ENCODE measurements at places on chromosomes 5 and 9. TPM values are rescaled to one million over a fixed set of nuclear protein-coding genes. Genes with fewer than 3 reads are reported as not detected.

DNA sequence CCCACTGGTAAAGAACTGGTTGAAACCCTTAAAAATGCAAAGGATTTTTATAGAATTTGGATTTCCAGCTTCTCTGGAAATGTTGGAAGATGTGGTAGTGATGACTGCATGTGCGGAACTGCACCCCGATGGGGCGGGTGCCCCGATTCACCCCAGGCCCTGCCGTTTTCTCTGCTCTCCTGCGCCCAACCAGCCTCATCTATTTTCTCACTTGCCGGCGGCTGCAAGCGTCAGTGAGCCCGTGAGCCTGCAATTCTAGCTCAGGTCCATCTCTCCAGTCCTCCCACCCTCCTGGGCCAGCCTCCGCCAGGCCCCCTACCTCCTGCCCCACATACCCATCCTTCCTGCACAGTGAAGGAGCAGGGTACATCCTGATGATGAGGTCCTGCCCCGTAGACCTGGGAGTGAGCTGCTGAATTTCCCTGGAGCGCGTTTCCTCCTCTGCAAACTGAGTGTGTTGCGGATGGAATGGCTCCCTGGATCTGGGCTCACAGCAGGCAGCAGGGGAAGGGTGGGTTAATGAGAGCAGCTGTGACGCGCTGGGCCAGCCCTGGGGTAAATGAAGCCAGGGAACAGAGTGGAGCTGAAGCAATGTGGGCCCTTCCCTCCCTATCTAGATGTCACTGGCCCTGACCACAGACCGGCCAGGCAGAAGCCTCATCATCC, 45.9 kb upstream of the PHYKPL start:
- no peak for DNase-seq

DNA sequence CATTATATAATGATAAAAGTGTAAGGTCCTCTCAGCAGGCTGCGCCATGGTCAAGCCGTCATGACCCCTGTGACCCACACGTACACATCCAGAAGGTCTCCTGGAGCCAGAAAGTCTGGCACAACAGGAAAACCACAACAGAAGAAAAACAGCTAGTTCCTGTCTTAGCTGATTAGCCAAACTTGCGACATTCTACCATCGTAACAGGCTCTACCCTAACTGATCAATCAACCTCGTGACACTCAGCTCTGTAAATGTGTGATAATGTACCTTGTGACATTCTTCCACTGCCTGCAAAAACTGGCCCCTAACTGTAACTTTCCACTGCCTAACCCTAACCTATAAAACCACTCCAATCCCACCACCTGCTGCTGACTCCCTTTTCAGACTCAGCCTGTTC, 316.4 kb upstream of the TUSC1 start:
- DNase-seq = no peak

DNA sequence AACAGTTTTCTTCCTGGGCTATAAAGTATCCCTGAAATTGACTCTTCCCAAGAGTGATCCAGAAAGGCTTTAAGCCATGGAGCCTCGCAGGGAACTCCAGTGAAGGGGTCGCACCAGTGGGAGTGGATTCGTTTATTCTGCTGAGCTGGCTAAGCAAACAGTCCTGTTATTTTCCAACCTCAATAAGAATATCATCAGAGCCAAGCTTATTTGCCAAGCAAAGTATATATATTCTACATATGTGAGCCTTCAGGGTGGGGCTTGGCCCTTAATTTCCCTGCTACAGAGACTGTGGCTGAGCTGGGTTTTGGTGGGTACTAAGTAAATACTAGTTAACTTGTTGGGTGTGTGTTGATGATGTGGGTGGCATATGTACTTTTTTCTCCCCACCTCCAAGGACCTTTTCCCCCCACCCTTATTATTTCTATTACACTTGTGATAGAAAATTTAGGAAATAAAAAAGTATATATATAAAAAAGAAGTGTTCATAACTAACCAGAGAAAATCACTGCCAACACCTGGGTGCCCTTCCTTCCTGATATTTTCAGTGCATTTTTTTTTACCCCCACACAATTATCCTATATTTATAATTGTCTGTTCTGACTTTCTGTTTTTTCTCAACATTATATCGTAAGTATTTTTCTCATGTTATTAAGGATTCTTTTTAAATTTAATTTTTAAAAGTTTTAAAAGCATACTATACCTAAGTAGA, 5.3 kb downstream of the GSN start:
- no peak for DNase-seq

DNA sequence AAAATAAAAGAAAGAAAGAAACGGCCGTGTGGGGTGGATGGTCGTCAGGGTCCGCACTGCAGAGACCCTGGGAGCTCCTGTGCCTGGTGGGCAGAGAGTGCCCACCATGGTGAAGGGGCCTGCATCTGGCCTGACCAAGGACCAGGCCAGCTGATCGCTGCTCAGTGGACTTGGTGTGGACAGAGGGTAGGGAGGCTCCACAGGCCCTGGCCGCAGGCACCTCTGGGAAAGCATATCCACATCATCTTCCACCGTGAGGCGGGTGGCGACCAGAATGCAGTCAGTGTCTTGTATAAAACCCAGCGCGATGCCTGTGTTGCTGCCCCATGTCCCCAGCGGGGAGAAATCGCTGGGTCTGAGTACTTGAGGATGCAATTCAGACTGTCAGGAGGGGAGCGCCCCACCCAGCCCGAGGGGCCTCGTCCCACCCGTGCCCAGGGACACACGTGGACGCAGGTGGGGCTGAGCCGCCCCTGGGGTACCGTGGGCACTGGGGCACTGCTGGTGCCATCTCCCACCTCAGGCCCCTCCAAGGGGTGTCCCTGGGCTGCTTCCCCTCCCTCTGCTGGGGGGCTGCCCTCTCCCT, 27.8 kb upstream of the SLC6A19 start:
- no peak for DNase-seq

DNA sequence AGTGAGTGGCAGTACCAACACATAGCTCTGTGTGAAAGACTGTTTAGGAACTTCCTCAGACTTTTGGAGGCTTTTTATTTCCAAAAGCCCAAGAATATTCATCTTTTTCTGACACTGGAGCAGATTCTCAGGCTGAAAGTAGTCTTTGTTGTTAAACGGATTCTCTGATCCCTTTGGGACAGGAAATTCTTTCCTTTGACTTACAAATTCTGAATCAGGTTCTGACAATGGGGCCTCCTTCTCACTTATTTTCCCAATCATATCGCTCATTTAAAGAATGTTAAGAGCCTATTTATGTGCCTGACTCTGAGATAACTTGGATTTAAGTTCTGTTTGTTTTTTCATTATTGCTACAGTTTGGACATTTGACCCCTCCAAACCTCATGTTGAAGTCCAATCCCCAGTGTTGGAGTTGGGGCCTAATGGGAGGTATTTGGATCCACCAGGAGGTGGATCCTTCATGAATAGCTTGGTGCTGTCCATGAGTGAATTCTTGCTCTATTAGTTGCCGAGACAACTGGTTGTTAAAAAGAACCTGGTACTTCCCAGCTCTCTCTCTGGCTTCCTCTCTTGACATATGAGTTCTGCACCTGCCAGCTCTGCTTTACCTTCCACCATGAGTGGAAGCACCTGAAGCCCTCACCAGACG, 4.1 kb upstream of the ADGRV1 start:
- no peak for DNase-seq

GRCh38 chr9:92971776-92972175, 24.5 kb downstream of the FGD3 start:
- no peak for DNase-seq

DNA sequence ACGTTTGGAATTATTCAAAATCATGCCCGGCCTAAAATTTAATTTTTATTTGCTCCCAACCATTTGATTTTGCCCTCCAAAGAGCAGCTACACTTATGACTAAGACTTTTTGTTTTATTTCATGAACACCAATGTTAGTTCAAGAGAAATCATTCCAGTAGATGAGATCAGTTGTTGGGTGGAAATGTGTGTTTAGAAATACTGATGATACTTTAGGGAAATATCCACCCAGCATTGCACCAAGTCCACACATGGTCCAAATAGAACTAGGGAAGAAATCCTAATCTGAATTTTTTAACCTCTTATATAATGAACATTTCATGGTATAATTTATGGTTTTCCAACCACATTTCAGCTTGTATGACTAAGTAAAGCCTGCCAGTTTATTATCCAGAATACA, 28.3 kb upstream of the GOLPH3 start:
- DNase-seq = no peak

DNA sequence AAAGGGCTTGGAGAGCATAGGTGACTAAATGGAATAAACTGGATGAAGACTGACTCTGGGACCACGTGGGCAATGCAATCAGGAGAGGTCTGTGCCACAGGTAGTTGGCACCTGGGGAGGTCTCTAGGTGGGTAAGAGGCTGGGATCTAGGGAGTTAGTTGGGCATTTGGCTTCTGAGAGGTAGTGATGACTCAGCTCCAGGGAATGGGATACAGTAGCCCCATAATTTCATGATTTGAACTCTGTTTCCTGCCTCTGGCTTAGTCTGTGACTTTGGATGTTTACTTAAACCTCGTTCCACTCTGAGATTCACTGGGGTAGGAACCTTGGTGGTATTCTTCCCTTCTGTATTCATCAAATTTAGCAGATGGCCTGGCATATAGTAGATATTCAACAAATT, 240.8 kb downstream of the KIF4B start:
- DNase-seq = no peak

DNA sequence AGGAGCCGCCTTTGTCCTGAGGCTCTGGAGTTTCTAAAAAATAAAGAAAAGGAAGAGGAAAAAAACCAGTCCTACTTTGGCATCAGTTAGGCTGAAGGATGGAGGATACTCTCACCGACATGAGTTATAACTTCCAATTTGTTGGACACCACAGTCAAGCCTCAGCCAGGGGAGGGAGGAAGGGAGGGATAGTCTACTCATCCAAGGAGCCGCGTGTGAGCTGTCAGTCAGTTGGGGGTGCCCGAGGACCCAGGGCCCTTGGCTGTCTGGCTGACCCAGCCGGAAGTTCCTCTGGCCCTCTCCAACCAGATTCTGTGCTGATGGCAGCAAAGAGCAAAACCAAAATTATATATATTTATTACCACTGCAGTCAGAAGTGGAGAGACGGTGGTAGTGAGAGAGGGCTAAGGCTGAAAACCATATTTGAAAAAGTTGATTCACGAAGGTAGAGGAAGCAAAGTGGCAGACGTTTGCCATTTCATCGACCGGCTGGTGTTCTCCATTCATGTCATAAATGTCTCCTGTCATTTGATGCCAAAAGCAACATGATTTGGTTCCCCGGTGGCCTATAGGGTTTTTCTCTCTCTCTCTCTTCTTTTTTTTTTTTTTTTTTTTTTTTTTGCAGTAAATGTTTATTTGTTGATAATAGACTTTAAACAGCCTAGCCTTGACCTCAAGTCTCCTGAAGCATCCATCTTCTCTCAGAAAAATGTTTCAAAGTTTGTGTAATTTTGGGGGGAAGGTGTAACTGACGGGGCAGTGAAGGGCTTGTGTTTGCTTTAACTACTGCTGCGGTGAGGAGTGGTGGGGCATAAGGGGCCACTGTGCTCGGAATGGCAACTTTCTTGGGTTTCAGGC, 7.6 kb downstream of the LMX1B start:
- DNase-seq = no peak

DNA sequence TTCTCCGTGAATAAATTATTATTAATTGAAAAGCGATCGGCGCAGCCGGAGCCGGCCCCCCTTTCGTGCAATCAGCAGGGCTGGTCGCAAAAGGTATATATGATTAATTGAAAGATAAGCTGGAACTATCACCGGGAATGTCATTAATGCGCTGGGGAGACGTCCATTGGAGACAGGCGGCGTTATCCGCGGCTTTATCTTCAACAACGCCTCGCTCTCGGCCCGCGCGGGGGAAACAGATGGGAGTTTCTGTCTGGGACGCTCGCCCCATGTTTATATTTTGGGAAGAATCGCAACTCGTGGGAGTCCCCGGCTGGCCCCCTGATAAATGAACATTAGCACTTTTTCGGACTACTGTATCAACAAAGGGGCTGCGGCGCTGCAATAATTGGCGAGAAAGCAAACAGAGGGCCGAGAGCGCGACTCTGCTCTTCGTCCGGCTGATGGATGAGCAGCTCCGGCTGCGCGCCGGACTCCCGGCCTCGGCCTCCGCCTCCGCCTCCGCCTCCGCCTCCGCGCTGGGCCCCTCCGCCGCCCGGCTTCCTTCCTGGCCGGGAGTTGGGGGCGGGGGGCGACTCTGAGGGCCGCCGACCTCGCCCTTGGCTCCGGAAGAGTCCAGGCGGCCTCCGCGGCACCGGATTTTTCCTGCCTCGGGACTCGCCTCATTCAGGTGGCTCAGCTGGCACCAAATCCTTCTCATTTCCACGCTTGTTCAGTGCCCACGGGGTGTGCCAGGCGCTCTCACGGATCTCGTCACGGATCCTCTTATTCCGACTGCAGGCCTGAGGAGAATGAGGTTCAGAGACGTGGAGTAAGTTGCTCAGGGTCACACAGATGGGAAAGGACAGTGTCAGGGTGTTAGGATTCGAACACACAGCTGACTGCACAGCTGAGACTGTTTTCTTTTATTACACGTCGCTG, 3.6 kb upstream of the NKX2-5 start:
- no peak for DNase-seq

DNA sequence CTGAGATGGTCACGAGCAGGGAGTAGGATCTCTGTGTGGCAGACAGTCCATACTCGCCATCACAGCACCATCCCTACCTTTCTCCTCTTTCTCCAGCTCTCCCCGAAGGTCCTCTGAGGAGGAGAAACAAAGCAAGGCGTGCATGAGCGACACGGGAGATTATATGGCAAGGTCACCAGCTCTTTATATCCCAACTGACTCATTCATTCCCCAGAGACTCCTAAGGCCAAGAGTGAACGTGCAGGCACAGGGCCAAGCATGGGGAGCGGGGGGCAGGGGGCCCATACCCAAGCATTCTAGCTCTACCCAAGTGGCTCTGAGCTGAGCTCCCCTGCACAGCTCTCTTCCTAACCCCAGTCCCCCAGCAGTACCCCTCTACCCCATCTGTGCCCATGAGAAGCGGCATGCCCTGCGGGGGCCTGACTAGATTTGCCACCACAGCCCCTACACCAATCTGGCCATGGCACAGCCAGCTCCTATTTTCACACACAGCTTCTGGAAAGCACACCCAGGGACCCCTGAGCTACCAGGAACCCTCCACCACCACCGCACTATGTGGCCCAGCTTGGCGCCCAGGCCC, 6.8 kb downstream of the TRIM7 start:
- no peak for DNase-seq

Gene CDH18
- 3.2 TPM for total RNA-seq

Gene ACOT12
- total RNA-seq = not detected

Gene PCDHGB5
- 0.43 TPM for total RNA-seq

Gene UQCRQ
- 752 TPM for total RNA-seq

Gene MARCOL
- not detected for total RNA-seq
